ENCODE measurements at places on chromosomes 12 and 14.

DNA sequence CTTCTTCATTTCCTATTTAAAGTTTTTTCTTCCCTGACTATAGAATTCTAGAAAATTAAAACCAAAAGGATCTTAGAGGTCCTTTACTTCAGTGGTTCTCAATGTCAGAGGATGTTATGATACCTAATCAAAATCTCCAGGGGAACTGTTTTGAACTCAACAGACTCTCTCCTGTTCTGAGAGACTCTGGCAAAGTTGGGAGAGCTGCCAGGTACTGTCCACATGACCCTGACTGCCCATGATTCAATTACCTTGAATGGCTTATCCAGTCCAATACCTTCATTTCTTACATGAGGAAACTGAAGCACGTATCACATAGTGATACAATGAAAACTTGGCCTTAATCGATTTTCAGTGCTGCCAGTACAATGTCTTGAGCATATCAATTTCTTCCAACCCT, 16.6 kb downstream of the ALKBH1 start:
- no peak for DNase-seq

DNA sequence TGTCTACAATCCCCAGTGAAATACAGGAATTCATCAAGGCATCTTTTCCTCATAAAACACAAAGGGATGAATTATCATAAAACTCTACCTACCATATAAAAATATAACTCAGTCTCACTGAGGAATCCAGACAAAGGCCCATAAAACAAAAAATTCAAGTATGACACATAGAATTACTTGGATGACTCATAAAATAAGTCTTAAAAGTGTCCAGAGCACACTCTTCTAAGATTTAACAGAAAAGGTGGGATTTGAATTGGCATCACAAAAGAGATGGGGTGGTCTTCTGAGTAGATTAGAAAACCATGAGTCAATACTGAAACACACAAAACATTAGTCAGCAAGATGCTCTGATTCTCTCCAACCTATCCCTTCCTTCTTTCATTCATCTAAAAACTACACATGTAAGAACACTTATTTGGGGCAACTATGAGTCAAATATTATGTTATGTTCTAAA, 202.7 kb upstream of the GARIN6 start:
- DNase-seq = no peak

GRCh38 chr12:10291030-10291429, 16.6 kb upstream of the KLRD1 start:
- no peak for DNase-seq

GRCh38 chr12:93002293-93003054, 73.4 kb upstream of the EEA1 start:
- DNase-seq = no peak

DNA sequence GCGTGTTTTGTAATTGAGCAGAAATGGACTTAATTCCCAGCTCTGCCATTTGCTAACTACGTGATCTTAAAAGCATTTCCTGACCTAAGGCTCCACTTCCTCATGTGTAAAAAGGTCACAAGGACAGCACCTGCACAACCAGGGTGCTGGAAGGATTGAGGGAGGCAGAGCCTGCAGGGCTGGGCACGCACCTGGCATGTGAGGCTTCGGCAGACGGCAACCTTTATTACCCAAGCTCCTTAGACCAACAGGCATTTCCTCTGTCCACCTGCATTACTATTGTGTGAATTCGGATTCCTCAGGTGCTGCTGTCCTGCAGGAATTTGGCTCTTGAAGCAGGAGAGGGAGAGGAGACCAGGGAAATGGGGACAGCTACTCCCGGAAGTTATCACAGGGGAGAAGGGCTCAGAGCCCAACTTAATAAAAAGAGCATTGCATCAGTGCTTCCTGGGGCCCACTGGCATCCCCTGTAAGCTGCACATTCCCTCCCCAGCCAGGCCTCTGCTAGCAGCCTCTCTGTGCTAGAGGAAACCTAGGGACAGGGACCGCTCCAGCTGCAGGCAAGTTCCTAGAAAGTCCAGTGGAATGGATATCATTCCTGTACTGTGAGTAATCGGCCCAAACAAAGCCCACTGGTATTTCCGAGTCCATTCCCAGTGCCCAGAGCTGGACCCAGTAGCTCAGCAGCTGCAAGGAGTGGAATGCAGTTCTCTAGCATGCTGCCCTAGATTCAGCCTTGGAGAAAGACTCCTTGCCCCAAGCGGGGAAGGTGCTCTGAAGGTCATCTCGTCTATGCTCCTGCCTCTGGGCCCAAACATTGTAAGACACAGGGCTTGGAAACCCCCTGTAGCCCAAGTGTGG, 157.1 kb upstream of the CCND2 start:
- DNase-seq = no peak

DNA sequence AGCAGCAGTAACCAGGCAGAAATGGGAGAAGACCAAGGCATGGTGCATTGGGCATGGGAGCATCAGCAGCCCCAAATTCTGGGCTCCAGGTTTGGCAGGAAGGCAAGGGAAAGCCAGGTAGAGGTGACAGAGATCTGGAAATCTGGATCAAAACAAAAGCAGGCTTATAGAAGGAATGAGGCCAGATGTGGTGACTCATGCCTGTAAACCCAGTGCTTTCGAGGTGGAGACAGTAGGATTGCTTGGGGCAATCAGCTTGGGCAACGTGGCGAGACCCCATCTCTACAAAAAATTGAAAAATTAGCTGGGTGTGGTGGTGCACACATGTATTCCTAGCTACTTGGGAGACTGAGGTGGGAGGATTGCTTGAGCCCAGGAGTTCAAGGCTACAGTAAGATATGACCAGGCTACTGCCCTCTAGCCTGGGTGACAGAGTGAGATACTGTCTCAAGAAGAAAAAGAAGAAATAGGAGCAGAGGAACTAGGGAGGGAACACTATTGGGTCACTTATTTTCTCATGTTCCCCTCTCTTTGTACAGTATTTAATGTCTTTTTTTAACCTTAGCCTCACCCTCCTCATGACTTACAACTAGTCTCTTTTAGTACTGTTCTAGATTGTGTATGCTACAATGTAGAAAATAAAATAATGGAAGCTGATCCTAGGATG, 25.1 kb downstream of the SLC4A8 start:
- DNase-seq = no peak

GRCh38 chr12:21815306-21816062, 41.0 kb upstream of the KCNJ8 start:
- DNase-seq = no peak

DNA sequence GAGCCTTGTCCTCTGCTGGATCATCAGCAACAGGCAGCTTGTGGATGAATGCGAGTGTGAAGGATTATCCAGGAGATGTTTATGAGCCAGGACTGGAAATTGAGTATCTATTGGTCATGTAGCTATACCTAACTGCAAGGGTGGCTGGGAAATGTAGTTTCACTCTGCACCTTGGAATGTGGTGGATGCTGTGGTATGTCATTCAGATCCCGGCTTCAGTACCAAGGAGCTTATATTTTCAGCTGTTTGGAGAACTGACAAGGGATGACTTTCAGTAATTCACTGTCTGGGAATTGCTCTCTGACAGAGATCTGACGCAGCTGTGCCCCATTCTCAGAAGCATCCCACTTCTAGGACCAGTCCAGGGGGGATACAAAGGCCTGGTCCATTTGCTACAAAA, 792.3 kb upstream of the NOVA1 start:
- DNase-seq = no peak

GRCh38 chr12:51341251-51342007, 5.0 kb downstream of the CELA1 start:
- no peak for DNase-seq

DNA sequence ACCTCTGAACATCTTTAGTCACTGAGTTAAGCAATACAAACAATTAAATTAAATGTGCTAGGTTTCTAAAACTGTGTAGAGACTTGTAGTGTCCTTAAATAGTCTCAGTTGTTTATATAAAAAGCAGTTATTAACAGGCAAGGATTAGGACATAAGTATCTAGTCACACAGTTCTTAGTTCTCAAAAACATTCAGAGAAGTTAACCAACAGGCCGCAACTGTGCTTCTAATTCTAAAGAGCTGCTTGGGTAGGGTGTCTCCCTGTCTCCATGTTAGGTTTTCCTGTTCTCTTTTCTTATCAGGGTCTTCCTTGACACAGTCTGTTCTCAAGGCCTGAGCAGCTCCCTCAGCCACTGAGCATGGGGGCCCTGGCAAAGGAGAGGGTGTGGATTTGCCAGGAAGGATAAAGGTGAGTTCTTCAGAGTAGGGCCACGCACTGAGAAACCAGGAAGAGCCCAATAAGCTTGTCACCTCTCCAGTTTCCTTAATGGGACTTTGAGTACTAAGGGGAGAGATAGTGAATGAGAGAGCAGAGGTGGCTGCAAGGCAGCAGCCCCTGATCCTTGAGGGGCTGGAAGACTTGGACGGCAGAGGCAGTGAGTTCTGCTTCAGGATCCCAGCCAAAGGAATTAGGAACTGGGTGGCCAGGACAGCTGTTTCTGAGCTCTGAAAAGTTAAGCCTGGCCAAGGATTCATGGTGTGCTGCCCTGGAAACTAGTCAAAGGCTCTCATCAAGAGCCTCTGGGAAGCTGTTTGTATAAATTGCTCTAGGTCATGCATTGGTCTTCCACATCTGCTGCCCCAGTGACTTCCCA, 177.3 kb downstream of the MYRFL start:
- no peak for DNase-seq

DNA sequence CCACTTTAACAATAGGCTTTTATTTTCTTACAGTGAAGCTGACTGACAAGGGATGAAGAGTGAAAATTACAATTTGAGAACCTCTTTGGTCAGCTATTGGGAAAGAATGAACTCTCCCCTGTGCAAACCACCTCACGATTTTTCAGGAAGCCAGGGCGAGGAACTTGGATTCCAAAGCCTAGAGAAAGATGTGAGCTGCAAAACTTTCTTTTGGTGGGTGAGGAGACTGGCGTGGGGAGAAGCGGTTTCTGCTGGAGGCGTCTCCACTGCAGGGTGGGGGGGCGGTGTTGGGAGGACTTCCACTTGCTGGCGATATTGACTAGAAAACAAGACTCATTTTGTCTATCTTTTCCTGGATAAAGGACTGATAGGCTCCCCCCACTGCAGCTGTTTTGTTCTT, 59.3 kb upstream of the VRK1 start:
- DNase-seq = no peak

GRCh38 chr14:105144666-105145380, 23.8 kb downstream of the JAG2 start:
- DNase-seq = no peak

DNA sequence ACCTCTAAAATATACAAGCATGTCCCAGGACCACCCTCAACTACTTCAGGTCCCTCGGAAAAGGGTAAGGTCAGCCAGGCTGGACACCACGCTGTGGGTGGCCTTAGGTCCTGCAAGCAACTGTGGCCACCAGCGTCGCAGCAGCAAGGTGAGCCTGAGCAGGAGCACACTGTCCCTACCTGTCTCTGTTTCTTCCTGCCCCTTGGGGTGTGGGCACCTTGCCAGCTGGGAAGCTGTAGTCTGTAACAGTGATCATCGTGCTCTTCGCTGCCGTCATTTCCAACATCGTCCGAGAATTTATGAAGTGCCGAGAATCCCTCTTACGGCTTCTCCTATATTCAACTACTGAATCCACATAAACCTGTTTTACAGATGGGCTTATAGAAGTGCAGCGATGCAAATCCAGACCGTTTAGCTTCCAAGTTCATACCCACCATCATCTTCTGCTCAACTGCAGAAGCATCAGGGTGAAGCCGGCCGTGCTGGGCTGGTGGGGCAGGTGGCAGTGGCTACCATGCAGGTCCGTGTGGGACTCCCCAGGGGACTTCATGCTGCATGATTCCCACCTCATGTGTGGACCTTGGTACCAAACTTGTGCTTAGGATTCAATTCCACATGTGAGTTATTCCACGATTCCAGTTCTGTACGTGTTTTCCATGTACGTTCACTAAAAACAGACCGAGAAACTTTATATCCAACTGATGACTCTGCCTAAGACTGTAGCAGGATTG, 361.3 kb upstream of the SFSWAP start:
- no peak for DNase-seq

- DNase-seq = no peak
Measured at GRCh38 chr14:99194136-99194535, 77.9 kb downstream of the BCL11B start.

DNA sequence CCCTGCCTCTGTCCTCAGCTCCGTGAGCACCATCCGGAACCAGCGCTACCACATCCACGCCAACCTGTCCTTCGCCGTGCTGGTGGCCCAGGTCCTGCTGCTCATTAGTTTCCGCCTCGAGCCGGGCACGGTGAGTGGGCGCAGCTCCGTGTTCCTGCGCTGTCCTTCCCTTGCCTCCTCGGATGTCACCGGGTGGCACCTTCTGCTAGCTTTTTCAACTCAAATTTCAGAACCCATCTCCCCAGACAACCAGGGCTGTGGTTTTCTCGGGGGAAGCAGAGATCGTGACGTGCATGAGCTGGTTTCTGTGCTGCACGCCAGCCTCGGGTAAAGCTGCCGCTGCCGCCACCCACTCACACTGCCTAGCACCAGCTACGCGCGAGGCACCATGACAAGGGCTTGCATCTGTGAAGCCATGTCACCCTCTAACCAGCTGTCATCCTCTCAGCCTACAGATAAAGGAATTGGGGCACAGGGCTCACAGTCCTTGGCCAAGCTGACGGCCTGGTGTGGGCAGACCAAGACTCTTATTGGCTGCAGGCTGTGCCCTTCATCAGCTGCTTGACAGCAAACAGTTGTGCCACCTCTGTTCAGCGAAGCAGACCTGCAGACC, 152.1 kb downstream of the ADGRD1 start:
- DNase-seq = no peak

DNA sequence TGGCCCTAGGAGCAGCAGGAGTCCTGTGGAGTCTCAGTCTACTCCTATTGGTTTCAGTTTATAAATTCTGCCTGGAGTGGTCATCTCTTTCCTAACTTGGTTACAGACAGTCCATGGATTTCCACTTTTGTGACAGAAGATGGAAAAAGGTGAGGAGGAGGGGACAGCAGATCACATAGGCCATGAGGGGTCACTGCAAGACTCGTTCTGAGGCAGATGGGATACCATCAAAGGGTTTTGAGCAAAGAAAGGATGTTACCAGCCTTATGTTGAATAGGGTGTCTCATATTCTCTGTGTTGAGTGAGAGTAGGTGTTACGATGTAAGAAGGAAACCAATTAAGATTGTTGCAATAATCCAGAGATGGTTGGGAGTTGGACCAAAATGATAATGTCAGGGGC, 15.3 kb downstream of the PDE3A start:
- DNase-seq = no peak

DNA sequence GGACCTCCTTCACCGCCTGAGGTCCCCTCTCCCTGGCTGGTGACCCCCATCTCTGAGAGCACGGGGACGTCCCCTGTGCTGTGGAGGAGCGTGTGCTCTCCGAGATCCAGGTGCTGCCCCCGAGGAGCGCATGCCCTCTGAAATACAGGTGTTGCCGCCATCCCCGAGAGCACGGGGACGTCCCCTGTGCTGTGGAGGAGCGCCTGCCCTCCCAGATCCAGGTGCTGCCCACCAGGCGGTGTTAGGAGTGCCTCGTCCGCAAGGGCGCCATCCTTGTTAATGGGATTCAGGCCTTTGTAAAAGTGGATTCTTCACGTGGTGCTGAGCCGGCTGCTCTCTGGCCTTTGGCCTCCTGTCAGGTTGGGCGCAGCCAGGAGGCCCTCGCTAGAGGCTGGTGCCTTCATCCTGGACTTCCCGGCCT, 10.1 kb downstream of the NOC4L start:
- no peak for DNase-seq

Data from kidney epithelial cell (primary cell).